ENCODE measurements at places on chromosomes 4 and X.

DNA sequence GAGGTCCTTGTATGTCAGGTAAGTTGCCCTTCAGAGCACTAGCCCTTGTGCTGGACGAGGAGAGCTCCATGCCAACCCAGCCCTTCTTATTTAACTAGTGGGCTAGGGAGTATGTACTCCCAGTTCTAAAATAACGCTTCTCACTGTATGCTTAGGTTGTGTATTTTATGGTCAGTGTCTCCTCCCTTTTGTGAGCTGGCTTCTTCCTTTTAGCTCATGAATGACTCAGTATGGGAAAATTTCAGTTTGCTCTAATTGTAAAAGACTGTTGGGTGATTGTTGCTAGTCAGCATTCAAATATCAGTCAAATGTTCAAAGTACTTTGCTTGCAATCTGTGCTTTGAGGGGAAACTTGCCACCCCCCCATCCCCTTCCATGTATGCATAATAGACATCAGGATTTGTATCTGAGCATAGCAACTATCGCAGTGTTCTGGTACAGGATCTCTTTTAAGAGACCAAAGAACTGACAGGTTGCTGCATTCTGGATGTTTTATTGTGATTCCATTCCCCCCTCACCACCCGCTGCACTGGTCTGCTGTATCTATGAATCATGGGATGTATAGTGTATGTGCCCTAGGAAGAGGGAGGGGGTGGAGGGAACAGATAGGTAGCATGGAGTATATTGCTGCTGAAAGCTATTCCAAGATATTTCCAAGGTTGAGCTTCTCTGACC is 34.7 kb downstream of the DLG3 start:
- no peak for DNase-seq

GRCh38 chr4:128844931-128845330 is 35.4 kb downstream of the JADE1 start:
- no peak for DNase-seq

DNA sequence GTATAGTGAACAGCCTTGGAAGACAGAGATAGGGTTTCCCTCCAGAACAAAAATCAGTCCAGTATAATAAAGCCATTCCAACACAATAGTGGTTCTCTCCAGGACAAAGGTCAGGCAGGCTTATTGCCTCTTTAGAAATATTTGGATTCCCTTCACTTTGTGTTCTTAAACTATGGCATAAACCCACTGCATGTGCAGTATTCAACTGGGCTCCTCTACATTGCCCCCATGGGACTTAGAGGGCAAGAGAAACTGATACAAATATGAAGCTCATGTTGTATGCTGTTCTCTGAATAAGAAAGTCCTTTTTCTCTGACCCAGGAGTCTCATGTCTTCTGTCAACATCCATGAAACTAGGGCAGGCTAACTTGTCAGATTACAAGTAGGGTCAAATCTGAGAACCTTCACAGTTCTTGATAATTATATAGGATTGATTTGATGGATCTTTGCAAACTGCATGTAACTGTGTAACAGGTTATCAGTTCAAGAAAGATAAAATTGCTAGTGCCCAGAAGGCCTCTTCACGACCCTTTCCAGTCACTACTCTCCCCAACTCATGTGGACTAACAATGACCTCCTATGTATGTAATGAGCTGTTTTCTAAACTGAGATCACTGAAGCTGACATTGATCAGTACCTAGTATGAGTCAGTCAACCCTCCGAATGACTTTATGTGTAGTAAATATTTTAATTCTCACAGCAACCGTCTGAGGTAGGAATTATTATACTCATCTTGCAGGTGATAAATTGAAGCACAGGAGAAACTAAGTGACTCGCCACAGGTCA is 31.9 kb upstream of the FAM9C start:
- no peak for DNase-seq

- DNase-seq = no peak
Observed at GRCh38 chr4:182795446-182796238, 121.5 kb downstream of the DCTD start.

DNA sequence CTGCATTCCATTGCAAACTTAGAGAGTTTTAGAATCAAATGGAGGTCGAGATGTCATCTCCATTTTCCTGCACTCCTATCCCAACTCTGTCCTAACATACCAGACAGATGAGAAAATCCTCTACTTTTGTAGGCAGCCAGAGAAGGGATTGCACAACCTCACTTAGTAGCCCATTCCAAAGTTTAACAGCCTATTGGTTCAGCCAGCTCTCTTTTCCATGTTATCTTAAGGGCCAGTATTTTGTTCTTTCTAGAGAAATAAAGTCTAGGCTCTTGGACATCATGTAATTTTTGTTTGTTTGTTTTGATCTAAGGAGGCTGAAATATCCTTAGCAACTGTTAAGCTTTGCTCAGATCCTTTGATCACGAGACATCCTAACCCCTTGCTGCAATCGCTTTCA is 173.0 kb downstream of the COX18 start:
- DNase-seq = no peak

- DNase-seq = no peak
Observed at GRCh38 chr4:113442826-113443225, 318.7 kb downstream of the CAMK2D start.

GRCh38 chr4:56704089-56704871 is 23.2 kb upstream of the HOPX start:
- no peak for DNase-seq

- no peak for DNase-seq
Observed at GRCh38 chrX:15299941-15300851, 15.2 kb downstream of the ASB11 start.

DNA sequence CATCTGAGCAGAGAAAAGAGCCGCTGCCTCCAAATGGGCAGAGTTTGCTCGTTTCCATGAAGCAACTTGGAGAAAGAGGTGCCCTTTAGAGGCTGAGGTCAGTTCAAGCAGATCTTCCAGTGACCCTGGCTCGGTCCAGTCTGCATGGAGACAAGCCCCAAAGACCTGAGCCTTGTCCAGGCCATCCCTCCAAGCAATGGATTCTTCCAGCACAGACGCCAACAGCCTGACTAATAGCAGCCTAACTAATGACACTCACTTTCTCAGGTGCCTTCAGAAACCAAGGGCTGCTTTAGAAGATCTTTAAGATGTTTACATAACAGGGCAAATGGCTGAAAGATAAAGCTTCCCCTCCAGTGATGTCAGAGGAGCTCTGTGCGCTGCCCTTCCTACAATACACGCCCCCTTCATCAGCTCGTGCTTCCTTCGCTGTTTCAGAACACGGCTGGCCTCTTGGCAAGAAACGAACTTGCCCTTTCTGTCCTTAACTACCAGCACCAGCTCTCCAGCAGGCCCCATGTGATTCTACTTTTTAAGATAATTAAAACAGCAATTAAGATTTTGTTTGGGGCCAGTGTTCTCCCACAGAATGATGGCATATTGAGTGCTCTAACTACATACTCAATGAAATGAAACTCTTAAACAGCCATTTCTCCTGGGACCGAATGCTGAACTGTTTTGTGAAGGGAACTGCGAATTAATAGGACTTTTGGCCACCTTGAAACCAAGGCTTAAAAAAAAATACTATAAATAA is 119.0 kb downstream of the GPR143 start:
- no peak for DNase-seq

- DNase-seq = no peak
Observed at GRCh38 chr4:159055833-159056232, 47.0 kb upstream of the RAPGEF2 start.

- no peak for DNase-seq
Observed at GRCh38 chr4:150931005-150931404, 84.1 kb downstream of the LRBA start.

GRCh38 chr4:137572647-137573046 is 40.4 kb upstream of the PCDH18 start:
- no peak for DNase-seq

- DNase-seq = no peak
Observed at GRCh38 chr4:20615486-20616260, 84.6 kb upstream of the PACRGL start.

DNA sequence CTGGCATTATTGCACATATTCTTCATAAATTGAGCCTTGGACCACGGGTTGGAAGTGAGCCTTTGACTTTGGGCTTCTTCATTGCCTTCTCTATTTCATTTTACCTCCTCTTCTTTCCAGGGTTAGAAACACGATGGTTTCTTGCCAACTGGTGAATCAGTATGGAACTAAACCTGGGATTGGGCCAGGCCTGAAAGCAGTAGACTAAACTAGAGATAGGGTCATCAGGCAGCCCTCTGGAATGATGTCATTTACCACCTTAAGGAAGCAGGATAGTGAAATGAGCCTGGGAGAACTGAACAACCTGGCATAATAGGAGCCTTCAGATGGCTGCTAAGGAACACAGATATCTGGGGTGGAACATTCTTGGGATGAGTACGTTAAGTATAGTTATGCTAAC is 67.5 kb upstream of the ATP8A1 start:
- no peak for DNase-seq

GRCh38 chr4:30837131-30837539 is 117.0 kb downstream of the PCDH7 start:
- no peak for DNase-seq

- DNase-seq = no peak
Observed at GRCh38 chrX:16770970-16771482, 15.2 kb upstream of the TXLNG start.

DNA sequence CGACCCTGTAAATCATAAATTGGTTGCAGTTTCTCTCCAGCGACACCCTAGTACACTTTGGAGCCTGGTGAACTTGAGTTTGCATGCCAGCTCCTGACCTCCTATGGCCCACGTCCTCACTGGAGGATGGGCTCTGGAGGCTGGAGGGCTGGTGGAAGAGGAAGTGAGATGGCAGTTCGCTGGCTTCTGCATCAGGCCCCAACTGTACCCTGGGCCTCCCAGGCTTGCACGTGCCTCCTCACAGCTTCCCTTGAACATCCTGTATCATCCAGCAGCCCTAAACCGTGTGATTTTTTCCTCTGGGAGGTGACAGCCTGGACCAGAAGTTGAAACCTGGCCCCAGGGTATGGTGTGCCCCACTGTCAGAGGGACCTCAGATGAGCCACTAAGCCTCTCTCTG is 78.5 kb downstream of the HTRA3 start:
- no peak for DNase-seq

- no peak for DNase-seq
Observed at GRCh38 chr4:118989098-118990080, 100.7 kb downstream of the SYNPO2 start.

DNA sequence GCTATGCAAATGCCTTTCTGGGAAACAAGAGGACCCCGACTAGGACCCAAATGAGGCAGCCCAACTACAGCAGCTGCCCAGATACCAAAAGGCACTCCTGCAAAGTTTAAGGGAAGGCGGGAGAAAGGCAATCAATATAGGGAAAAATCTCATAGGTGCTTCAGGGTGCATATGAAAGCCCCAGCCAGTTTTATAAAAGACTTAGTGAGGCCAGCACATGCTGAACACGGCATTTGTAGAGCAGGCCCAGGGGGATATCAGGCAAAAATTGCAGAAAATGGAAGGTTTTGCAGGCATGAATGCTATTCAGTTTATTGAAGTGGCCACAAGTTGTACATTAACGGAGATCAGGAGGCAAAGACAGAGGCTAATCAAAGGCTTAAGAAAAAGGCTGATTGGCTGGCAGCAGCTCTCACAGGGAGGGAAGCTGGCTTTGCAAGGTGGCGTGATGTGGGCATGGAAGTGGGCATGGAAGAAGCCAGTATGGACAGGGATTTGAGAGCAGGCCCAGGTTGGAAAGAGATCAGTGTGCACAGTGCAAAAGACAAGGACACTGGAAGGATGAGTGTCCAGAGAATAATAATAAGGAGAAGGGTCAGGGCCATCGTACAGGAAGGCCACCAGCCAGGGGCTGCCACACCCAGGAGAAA is 37.7 kb upstream of the UGT2B7 start:
- DNase-seq = no peak

GRCh38 chrX:112571388-112571787 is 108.3 kb downstream of the LHFPL1 start:
- DNase-seq = no peak

GRCh38 chr4:112083587-112084347 is 61.5 kb upstream of the FAM241A start:
- DNase-seq = no peak

DNA sequence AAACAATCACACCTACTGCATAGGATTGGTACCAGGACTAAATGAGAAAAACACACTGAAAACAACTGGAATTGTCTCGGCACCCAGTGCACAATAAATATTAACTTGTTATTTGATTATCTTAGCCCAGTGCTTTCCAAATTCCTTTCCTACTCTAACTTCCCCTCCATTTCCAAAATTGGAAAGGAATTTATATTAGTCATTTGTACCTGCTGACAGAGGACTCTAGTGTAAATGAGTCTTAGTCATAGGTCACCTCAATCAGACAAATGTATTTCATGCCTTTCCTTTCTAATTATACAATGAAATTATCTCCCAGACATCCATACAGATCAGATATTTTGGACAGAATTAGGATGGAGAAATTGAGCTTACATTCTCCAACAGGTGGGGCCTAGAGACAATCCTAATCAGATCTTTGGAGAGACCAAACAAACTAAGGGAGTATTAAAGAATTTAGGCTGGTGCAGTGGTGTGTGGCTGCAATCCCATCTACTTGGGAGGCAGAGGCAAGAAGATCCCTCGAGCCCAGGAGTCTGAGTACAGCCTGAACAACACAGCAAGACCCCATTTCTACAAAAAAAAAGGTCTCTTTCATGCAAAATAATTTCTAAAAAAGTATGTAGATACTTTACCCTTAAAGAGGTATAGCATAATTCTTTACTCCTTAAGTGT is 10.1 kb downstream of the SH3D19 start:
- DNase-seq = no peak

DNA sequence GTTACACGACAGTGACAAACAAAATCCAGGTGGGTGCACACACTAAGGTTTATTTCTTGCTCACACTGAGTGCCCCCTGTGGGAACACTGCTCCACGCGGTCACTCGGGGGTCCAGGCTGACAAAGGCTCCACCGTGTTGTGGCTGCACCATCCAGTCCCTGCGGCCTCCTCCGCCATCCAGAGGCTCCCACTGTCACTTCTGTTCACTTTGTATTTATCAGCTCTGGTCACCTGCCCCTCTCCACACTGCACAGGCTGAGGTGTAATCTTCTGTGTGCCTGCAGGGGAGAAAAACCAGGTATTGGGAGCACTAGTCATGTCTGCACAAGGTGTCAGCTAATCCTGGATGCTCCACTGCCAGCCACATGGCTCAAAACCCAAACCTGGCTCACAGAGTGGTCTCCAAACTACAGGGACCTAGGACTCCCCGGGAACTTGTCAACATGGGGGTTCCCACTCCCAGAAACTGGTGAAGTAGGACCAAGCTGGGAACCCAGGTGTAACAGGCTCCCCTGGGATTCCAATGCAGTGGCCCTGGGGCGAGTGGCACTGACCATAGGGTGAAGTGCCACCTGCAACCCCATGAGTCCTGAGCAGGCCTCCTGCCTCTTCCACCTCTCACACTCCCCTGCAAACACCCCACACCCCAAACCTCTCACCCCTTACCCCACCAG is 25.5 kb downstream of the HMX1 start:
- no peak for DNase-seq

DNA sequence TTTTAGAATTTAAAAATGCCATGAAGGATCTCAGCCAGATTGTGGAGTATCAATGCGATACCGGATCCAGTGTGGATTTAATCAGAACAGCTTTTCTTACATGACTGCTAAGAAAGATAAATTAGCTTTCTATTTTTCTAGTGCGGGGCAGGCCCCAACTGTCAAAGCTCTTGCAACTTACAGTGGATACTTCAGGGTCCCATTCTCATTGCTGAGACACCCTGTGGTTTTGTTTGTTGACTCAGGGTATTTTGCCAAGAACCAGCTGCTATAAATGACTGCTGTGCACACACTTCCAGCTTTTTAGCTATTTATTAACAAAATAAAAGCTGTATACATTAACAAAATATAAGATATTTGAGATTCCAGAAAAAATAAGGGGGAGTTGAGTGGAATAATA is 166.4 kb downstream of the DCLK2 start:
- DNase-seq = no peak

GRCh38 chrX:140431521-140431920 is 73.3 kb downstream of the SOX3 start:
- DNase-seq = no peak

Measured in stimulated activated CD8-positive, alpha-beta memory T cell treated with anti-CD3 and anti-CD28 coated beads, Interleukin-2, amount 100 ng/mL, for 1 hour (primary cell).